Neural crest cell (in vitro differentiated cells): ENCODE measurements at places on chromosomes 6 and 20. TPM values are rescaled to one million over a fixed set of nuclear protein-coding genes. Genes with fewer than 3 reads are reported as not detected.

GRCh38 chr6:151216804-151217203, 23.0 kb upstream of the AKAP12 start:
- no peak overlapping the region for H3K27ac ChIP-seq
- H3K27me3 ChIP-seq = no peaks in the 10 kb centered on the region
- H3K36me3 ChIP-seq = peaks cover 5% of the 10 kb centered on the region
- DNase-seq = no peak
- H3K4me3 ChIP-seq = no peak overlapping the region

- no peaks in the 10 kb centered on the region for H3K27me3 ChIP-seq
- peak overlapping the region; percentile 94 for H3K27ac ChIP-seq
- peak; percentile 13 for DNase-seq
These were observed 595 bp downstream of the FBXO5 start for GRCh38 chr6:152981989-152982903.

GRCh38 chr6:4028051-4028450, 50.9 kb downstream of the FAM217A start:
- H3K36me3 ChIP-seq = peaks cover 24% of the 10 kb centered on the region
- H3K4me1 ChIP-seq = peaks cover 45% of the 10 kb centered on the region
- no peak for DNase-seq
- no peak overlapping the region for H3K4me3 ChIP-seq
- no peaks in the 10 kb centered on the region for H3K27me3 ChIP-seq
- no peak overlapping the region for H3K27ac ChIP-seq

The PLTP gene
- total RNA-seq = 56.6 and 61.0 TPM in 2 replicates

GRCh38 chr6:163231356-163232014, 183.0 kb upstream of the QKI start:
- no peak overlapping the region for H3K4me3 ChIP-seq
- H3K27ac ChIP-seq = no peak overlapping the region
- no peaks in the 10 kb centered on the region for H3K27me3 ChIP-seq

The CENPB gene
- 82.1 and 83.6 TPM in 2 replicates for total RNA-seq

GRCh38 chr20:60467078-60467477, 508.9 kb downstream of the CDH26 start:
- DNase-seq = no peak
- peaks cover 5% of the 10 kb centered on the region for H3K27me3 ChIP-seq
- H3K4me3 ChIP-seq = no peak overlapping the region
- no peak overlapping the region for H3K27ac ChIP-seq

- H3K36me3 ChIP-seq = no peaks in the 10 kb centered on the region
- H3K4me1 ChIP-seq = no peaks in the 10 kb centered on the region
- no peak overlapping the region for H3K4me3 ChIP-seq
- no peak overlapping the region for H3K27ac ChIP-seq
- DNase-seq = no peak
- no peaks in the 10 kb centered on the region for H3K27me3 ChIP-seq
These were observed 160.8 kb downstream of the C6orf58 start for GRCh38 chr6:127737768-127738167.

DNA sequence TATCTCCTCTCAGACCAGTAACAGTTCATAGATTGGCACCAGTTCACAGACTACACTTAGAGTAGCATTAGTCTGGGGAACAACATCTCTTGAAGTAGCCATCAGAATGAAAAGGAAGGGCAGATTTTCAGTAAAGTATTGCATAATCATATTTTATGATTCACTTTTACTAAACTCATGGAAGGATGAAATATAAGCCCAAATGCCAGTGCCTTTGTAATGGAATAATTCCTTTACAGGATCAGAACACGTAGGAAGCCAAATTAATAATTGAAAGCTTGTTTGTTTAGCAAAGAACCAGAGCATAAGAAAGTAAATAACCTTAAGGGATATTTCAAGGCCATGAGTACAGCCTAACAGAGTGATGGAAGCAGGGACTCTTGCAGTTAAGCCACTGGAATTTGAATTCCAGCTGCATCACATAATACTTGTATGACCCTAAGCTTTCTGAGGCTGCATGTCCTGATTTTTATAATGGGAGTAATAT, 11.4 kb upstream of the LOC128125822 start:
- no peak for DNase-seq
- H3K4me1 ChIP-seq = peaks cover 5% of the 10 kb centered on the region
- no peak overlapping the region for H3K27ac ChIP-seq
- no peak overlapping the region for H3K4me3 ChIP-seq
- peaks cover 31% of the 10 kb centered on the region for H3K27me3 ChIP-seq

The GINS1 gene
- 53.9 and 56.5 TPM in 2 replicates for total RNA-seq

DNA sequence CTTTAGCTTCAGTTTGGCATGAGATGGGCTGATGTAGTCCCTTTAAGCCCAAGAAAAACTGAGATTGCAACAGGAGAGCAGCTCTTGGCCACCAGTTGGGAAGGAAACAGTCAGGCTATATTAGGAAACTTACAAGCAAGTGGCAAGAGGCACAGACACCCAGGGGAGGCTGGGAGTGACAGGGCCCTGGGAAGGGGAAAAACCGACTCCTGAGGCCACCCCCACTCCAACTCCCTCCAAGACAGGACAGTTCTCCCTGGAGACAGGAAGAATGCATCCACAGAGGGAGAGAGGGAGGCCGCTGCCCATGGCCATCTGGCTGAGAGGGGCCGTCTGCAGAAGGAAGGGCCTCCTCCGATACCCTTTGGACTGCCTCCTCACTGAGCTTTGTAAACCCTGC, 20.5 kb downstream of the JPH2 start:
- no peak overlapping the region for H3K27ac ChIP-seq
- H3K27me3 ChIP-seq = peaks cover 16% of the 10 kb centered on the region
- H3K4me1 ChIP-seq = peaks cover 13% of the 10 kb centered on the region
- no peaks in the 10 kb centered on the region for H3K36me3 ChIP-seq
- no peak for DNase-seq
- H3K4me3 ChIP-seq = no peak overlapping the region

DNA sequence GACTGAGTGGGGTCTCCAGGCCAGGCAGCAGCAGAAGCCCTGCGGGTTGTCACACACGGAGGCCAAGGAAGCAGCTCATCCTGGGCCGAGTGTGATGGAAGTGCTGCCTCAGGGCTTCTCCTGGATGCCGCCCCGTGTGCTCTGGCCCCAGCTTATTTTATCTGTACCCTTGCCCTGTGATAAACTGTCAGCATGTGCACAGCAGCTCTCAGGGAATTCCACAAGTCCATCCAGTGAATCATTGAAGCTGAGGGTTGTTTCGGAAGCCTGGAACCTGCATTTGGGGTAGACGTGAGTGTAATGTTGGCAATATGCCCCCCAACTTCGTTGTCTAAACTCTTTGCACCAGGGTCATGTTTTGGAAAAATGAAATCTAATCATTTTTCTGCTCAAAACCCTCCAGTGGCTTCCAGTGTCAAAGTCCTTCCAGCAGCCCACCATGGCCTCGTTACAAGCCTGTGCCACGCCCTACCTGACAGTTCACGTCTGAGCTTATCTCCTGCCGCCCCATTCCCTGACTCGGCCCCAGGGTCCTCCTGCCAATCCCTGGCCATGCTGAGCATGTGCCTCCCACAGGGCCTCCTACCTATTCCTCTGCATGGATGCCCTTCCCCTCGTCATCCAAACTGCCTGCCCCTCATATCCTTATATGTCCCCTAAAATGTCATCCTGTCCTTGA, 168.1 kb upstream of the THBS2 start:
- no peaks in the 10 kb centered on the region for H3K27me3 ChIP-seq
- DNase-seq = no peak
- H3K36me3 ChIP-seq = peaks cover 12% of the 10 kb centered on the region
- peaks cover 25% of the 10 kb centered on the region for H3K4me1 ChIP-seq
- H3K27ac ChIP-seq = peak overlapping the region; percentile 58

DNA sequence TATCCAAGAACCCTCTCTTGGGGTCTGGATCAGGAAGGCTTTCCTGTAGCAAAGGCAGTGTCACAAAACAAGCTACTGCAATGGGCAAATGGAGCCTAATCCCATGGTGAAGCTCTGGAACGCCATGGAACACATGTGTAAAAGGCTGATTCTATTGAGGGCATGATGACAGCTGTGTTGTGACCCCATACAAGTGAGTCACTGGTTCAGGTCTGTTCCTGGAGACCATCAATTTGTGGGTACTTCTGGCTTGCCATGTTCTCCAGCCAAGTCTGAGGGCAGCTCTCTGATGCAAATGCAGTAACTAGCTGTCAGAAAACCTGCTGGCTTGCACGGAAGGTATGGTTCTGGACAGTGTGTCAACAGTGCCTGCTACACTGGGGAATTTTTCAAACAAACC, 33.3 kb upstream of the ECHDC1 start:
- H3K4me3 ChIP-seq = no peak overlapping the region
- no peaks in the 10 kb centered on the region for H3K27me3 ChIP-seq
- no peaks in the 10 kb centered on the region for H3K4me1 ChIP-seq

The XKR7 gene
- 4.5 and 4.9 TPM in 2 replicates for total RNA-seq

GRCh38 chr6:170555305-170555704, 1.1 kb downstream of the TBP start:
- H3K27ac ChIP-seq = no peak overlapping the region
- DNase-seq = no peak
- H3K4me1 ChIP-seq = peaks cover 12% of the 10 kb centered on the region
- no peaks in the 10 kb centered on the region for H3K27me3 ChIP-seq
- H3K36me3 ChIP-seq = peaks cover 2% of the 10 kb centered on the region

The FHL5 gene
- total RNA-seq = not detected in 2 replicates

The SLC26A8 gene
- 0.14 and 0.33 TPM in 2 replicates for total RNA-seq

The CSE1L gene
- total RNA-seq = 186 and 196 TPM in 2 replicates

The OR2H1 gene
- total RNA-seq = not detected in 2 replicates

GRCh38 chr20:60199866-60200265, 241.6 kb downstream of the CDH26 start:
- H3K4me3 ChIP-seq = no peak overlapping the region
- no peak overlapping the region for H3K27ac ChIP-seq
- peaks cover 3% of the 10 kb centered on the region for H3K36me3 ChIP-seq

The FOXP4 gene
- total RNA-seq = 57.9 and 62.4 TPM in 2 replicates

DNA sequence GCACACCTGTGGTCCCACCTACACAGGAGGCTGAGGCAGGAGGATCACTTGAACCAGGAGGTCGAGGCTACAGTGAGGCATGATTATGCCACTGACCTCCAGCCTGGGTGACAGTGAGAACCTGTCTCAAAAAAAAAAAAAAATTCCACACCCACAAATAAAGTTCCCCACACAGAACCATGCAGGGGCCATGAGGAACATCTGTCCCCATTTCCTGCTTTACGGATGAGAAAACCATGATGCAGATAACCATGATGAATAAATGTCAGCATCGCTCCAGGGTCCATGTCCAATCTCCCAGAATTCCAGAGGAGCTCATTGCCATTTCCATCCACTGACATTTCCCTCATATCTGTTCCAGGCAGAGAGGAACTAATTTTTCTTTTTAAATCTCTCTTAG, 16.9 kb upstream of the AGPAT4 start:
- H3K27me3 ChIP-seq = no peaks in the 10 kb centered on the region

GRCh38 chr6:54618572-54618971, 228.0 kb upstream of the FAM83B start:
- no peak overlapping the region for H3K27ac ChIP-seq
- H3K36me3 ChIP-seq = no peaks in the 10 kb centered on the region
- H3K27me3 ChIP-seq = no peaks in the 10 kb centered on the region
- no peak for DNase-seq
- no peaks in the 10 kb centered on the region for H3K4me1 ChIP-seq

- DNase-seq = no peak
- peaks cover 8% of the 10 kb centered on the region for H3K4me1 ChIP-seq
- peaks cover 7% of the 10 kb centered on the region for H3K36me3 ChIP-seq
These were observed 45.0 kb downstream of the SLC23A2 start for GRCh38 chr20:4956200-4956810.

DNA sequence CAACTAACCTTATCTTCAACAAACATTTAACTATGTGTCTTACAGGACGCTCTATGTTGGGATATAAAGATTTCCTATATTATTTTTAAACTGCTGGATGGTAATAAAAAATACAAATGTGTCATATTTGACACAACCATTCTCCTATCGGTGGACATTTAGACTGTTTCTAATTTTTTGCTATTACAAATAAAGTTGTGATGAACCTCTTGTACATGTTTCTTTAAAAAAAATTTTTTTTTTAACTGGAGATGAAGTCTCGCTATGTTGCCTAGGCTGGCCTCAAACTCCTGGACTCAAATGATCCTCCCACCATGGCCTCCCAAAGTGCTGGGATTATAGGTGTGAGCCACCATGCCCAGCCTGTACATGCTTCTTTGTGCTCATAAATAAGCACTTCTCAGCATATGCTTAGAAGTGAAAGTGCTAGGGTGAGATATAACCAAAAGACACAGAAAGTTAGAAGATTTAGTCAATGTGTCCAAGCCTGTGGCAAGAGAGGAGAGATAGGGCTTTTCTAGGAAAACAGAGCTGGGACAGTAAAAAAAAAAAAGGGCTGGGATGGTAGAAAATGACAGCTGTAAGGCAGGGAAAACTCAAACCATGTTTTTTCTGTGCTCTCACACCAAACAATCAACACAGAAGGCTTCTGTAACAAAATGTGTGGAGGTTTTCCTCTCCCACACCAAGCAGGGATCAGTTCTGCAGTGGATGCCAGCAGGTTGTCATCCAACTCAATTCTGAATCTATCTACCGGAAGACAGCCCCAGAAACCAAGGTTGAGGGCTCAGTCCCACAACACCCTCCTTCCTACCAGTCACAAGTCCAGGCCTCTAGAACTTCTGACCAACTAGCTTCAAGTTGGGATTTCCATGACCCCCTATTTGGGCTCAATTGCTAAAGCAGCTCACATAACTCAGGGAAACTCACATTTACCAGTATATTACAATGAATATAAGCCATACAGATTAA, 70.0 kb upstream of the SMIM29 start:
- no peak overlapping the region for H3K27ac ChIP-seq
- no peak for DNase-seq
- no peaks in the 10 kb centered on the region for H3K27me3 ChIP-seq
- H3K4me3 ChIP-seq = no peak overlapping the region
- peaks cover 5% of the 10 kb centered on the region for H3K36me3 ChIP-seq

The CST4 gene
- total RNA-seq = not detected in 2 replicates

DNA sequence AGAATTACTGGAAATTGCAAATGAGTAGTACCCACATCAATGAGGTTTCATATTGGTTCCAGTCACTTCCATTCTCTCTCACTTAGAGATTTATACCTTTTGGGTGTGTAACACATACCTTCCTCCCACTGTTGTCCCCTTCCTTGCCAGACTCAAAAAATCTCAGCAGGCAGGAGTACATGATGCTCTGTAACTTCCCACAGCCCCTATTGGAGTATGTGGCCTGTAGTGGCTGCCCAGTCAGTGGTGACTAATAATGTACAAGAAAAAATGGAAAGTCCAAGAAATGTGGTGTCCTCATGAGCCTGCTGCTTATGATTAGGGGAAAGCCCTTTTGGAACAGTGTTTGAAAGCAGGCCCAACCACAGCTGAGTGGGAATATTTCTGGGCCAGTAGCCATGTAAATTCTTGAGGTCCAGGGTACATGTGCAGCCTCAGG, 312.0 kb downstream of the ZFAND3 start:
- H3K27me3 ChIP-seq = no peaks in the 10 kb centered on the region
- no peak overlapping the region for H3K4me3 ChIP-seq
- H3K36me3 ChIP-seq = peaks cover 38% of the 10 kb centered on the region
- no peak for DNase-seq
